ENCODE measurements at places on chromosomes 3 and 15.

GRCh38 chr3:177057768-177058167 is 139.5 kb downstream of the TBL1XR1 start:
- DNase-seq, result no peak

GRCh38 chr15:76107169-76107568 is 47.4 kb downstream of the TMEM266 start:
- no peak for DNase-seq

- DNase-seq, result no peak
Observed at GRCh38 chr3:73874606-73875369, 250.0 kb upstream of the PDZRN3 start.

DNA sequence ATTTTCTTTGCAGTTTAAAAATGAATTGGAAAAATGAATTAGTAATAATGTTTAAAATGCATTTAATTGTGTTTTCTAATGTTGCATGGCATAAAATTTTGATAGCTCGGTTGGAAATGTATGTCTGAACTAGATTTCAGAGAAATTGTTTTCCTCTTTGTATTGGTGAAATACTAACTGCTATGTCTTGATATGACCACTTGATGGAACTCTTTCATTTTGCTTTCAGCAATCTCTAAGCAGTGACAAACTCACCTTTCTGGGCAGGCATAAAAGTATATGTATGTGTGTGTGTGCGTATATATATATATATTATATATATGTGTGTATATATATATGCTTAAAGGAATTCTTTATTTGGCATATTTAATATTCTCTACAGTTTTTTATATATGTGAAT is 239.3 kb upstream of the ZNF717 start:
- no peak for DNase-seq

DNA sequence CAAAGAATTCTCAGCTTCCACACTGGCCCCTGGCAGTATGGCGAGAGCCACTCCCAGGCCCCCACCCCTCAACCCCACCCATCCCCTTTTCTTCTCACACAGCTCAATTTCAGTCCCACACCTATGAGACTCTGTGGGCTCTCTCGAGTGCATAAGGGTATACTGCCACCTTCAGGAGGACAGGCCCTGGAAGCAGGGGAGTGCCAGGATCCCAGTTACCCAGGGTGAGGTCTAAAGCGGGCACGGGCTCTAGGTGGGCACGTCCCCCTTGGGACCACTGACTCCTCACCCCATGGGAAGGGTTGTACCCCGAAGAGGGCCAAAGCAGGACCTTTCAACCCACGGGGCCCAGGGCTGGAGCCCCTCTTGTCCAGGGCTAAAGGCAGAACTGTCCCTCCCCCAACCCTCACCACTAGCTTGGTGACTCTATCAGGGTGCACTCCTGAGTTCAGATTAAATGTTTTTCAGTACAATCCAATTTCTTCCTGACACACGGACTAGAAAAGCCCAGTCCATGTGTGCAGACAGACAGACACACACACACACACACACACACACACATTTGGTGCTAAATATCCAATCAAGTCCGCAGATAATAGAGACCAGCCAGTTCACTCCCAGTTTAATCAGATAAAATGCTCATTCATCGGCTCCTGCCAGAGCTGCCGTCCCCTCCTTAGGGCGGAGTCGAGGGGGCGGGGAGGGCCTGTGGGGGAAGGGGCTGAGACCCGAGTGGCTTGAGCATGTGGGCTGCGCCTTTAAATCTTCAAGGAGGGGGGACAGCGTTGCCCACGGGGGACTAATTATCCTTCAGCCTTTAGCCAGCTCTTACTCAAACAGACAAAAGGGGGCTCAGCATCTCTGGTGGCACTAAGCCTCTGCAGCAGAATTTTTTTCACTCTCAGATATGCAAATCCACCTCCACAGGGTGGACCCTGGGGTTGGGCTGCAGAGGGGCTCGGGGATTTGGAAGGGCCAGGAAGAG is 59.3 kb downstream of the CYP11A1 start:
- DNase-seq, result no peak

DNA sequence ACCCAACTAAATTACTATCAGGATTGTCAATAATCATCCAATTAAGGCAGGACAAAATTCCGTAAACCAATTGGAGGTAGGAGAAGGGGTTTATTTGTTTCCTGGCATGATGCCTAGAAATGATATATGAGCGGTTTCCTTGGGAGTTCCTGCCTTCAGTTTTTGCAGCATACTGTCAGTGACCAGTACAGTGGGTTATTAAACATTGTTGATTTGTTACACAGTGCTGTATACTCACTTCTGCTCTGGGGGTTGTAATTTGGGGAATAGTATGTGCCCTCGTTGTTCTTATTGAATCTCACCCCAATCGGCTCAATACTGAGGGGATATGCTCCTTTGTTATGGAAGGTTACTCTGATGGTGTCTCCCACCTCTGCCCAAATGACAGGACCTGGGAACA is 22.2 kb downstream of the CP start:
- DNase-seq, result no peak

DNA sequence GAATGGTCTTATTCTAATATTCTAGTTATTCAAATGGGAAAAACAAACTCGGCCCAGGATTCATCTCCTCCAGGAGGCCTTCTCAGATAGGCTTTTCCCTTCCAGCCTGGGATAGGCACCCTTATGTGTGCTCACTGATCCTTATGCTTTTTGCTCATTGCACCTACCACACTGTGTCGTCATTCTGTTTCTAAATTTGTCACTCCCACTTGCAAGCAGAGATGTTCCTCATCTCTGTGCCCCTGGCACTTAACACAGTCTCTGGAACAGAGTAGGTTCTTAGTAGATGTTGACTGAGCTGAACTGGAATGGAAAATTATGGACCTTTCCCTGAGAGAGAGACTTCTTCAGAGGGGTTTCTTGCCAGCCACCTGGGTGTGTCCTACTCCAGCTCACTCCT is 18.7 kb upstream of the SPG11 start:
- DNase-seq, result no peak

DNA sequence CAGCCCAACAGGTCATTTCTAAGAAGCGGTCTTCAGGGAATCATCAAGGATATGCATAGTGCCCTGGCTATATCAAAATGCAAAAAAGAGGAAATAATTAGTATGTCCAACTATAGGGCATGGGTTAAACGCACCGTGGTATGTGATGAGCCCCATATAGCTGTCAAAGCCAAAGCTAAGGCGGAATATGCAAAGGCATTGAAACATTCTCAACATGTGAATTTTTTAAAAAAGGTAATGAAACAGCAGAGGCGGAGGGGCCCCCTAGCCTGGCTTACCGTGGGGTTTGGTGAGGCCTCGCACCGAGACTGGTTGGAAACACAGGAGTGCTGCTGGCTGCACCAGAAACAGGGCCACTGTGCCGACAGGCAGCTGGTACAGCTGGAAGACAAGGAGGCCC is 23.2 kb downstream of the PLXND1 start:
- no peak for DNase-seq

DNA sequence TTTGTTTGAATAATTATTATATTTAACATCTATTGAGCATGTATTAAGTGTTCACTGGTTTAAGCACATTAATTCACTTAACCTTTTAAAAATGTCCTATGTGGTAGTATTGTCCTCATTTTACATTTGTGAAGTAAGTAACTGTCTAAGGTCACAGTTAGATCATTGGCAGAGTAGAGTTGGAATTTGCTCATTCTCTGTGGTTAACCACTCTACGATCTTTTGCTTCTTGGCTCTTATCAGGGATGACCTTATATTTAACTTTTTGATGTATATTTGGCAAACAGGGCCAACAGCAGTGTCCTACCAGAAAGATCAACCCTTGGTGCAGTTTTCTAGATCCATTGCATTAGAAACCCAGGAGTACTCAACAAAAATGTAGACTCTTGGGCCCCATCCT is 34.0 kb downstream of the PXK start:
- DNase-seq, result no peak

Data from neuronal stem cell (in vitro differentiated cells).